ENCODE measurements at places on chromosomes 2 and 18.

GRCh38 chr2:219230059-219230540 lies 494 bp downstream of the ANKZF1 start:
- DNase-seq: peak; percentile 65

- DNase-seq: no peak
Measured at GRCh38 chr18:36676629-36677028, 152.2 kb downstream of the TPGS2 start.

GRCh38 chr18:3059272-3059671 lies 46.3 kb upstream of the LPIN2 start:
- DNase-seq: no peak

GRCh38 chr2:58448065-58448507 lies 207.0 kb upstream of the FANCL start:
- DNase-seq: peak; percentile 78

DNA sequence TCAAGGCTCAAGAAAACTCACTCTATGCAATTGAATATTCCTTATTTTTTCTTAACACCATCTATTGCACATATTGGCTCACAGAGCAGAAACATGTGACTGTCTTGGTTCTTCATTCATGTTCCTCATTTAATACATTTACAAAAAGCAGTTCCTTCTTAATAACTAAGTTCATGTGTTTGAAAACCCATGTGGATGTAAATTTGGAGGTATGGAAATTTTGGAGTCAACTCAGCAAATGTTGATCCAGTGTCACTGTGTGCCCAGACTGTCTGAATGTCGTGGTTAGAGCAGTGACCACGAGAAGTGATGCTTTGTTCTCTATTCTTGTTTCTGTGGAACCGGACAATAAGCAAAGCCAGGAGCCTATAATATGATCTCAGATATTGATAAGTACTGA lies 299.1 kb downstream of the SETBP1 start:
- no peak for DNase-seq

DNA sequence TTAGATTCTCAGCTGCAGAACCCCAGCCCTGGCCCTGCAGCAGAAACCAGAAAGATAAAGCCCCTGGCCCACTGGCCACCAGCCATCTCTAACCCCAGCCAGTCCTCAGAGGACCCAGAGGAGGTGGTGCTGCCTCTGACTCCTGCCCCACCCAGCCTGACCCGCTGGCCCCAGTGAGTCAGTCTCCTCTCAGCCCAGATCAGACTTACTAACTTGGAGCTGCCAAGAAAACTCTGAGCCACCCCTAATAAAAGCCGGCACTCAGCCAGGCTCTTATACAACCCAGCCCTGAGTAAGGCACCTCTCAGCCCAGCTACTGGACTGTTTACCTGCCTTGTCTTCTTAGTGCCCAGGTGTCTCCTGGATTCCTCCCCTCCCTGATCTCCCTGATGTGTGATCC lies 2.0 kb downstream of the SLC14A2 start:
- peak; percentile 62 for DNase-seq

DNA sequence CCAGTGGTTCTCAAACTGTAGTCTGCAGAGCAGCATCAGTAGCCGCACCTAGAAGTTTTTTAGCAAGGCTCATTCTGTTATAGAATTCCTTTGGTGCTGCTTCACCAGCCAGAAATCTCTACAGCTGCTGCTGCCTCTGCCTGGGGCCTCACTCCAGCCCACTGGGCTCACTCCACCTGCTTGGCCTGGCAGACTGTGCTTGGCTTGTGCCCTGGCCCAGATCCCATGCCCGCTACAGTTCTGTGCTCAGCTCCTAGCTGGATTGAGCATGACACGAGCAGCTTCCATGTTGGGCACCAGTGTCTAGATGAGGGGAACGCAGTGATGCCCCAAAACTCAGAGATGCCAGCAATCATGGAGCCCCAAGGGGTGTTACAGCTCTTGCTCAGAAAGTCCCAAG lies 22.6 kb downstream of the MAPK4 start:
- no peak for DNase-seq

DNA sequence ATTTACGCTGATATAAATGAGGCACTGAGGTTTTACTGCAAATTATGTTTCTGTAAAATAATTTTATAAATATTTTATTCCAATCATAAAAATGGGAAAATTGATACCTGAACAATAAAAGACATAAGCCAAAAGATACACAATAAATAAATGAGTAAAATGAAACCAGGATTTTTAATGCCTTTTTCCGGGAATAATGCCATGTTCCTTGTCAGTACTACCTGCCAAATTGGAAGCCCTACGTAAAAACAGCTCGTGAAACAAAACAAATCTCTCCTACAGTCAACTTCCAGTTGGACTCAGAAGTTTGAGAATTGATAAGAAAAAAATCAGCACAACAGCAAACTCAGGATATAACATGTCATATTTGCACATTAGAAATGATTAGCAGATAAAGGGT lies 18.0 kb downstream of the GALNT3 start:
- DNase-seq: no peak

DNA sequence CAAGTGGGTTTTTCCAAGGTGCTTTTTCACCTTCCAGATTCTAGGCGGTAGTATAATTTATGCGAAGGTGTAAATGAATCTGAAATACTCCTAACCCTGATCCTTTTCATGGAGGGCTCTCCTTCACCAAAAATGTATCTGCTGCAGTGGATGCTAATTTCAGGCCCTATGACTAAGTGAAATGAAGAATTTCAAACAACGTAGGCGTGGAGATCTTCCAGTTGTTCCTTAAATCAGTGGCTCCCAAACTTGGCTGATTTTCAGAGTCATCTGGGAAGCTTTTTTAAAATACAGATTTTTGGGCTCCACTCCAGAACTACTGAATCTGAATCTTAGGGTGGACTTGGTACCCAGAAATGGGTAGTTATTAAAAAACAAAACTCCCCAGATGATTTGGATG lies 5.5 kb downstream of the GCKR start:
- no peak for DNase-seq

DNA sequence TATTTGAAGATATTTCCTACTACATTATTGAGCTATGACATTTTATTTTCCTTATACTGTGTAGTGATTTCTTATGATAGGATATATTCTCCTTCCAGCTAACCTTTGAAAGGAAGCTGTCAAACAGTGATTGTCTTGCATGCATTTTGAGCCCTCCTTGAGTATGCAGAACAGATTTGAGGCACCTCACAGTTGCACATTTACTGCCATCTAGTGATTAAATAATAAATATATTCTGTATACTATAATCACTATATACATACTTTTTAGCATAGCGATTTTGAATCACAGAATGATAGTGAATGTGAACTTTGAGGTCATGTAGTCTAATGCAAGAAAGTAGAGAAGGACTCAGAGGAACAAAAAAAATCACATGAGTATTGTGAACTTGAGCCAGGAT lies 268.4 kb upstream of the CDH19 start:
- peak; percentile 34 for DNase-seq

DNA sequence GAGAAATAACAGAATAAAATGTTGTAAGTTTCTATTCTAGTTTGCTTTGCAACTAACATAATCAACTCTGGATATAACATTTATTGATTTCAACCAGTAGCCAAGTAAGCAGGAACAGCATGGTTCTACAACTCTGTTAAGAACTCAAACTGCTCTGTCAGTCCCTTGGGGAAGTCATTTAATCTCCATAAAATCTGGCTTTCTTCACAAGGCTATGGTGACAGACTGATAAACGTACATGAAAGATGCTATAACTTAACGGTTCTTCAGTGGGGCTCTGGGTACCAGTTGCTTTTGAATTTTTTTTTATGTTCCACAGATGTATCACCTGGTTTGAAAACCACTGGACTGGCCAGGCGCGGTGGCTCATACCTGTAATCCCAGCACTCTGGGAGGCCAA lies 10.3 kb downstream of the PSME4 start:
- no peak for DNase-seq

- DNase-seq: peak; percentile 76
Measured at GRCh38 chr18:3966642-3967358, 488.3 kb downstream of the DLGAP1 start.

GRCh38 chr2:98757904-98758421 lies 27.0 kb upstream of the MGAT4A start:
- peak; percentile 56 for DNase-seq

Measured in fibroblast of skin of scalp (primary cell).